H54 (cell line): ENCODE measurements at places on chromosomes 11 and 22.

GRCh38 chr11:110296226-110297075 lies at the start of gene RDX:
RDX (minus strand) TSS chr11:110296614; CDS start chr11:110279692, 16,922 bp downstream.
- peak; percentile 69 for DNase-seq

DNA sequence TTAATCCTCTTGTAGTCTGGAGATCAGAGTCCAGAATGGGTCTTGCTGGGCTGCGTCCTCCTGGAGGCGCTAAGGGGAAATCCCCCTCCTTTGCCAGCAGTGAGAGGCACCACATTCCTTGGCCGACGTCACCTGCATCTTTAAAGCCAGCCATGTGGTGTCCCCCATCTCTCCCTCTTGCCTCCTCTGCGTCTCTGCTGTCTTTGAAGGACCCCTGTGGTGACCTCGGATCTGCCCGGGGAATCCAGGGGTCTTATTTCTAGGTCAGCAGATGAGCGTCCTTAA lies 27.2 kb upstream of the PARVB start:
- no peak for DNase-seq

DNA sequence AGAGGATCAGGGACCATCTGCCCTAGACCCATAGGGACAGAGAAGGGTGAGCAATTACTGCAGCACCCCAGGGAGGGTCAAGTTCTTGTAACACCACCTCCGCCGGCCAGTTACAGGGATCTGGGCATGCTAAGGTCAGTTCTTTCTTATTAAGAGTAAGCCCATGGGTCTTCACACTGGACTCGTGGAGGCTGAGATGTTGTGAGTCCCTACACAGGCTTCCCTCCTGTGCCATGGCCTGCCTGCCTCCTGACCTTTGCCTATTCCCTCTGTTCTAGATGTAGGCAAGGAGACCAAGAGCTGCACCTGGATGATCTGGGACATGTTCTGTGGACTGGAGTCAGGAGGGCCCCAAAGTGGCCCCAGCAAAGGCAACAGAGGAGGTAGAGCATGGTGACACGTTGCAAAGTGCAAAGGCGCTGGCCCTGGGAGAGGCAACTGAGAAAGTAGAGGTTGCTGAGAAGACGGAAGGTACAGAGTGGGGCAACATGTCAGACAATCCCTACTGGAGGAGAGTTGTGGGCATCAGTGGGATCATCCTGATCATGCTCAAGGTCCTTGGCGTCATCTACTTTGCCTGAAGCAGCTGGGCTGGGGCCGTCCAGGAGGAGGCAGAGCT lies 16.3 kb upstream of the GNAZ start:
- no peak for DNase-seq

DNA sequence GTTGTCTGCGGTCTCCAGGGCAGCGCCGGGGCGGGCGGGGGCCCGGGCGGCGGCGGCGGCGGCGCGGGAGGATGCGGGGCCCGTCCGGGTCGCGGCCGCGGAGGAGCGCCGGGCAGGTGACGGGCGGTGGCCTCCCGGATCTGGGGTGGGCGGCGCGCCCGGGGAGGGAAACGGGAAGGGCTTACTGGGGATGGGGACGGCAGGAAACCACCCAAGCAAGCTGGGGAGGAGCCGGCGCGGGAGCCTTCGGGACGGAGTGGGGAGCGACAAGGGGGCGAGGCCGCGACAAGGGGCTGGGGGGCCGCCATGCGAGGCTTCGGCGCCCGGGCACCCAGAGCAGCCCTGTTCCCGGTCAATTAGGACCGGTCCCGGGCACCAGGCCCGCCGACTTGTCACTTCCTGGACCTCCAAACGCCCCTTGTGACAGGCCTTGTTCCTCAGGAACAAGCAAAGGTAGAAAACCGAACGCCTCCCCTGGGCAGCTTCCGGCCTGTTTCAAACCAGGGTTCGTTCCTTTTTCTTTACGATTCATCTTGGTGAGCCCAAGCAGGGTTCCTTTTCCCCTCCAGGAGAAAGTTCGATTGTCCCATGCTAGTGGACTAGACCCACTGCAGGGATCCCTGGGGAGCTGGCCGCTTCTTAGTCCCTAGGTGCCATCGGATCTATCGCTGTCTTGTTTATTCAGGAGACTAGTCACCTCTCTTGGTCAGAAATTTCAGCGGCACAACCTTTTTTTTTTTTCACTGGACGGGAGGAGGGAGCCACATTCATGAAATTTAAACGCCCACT lies 492 bp downstream of the JHY start:
- peak; percentile 30 for DNase-seq

DNA sequence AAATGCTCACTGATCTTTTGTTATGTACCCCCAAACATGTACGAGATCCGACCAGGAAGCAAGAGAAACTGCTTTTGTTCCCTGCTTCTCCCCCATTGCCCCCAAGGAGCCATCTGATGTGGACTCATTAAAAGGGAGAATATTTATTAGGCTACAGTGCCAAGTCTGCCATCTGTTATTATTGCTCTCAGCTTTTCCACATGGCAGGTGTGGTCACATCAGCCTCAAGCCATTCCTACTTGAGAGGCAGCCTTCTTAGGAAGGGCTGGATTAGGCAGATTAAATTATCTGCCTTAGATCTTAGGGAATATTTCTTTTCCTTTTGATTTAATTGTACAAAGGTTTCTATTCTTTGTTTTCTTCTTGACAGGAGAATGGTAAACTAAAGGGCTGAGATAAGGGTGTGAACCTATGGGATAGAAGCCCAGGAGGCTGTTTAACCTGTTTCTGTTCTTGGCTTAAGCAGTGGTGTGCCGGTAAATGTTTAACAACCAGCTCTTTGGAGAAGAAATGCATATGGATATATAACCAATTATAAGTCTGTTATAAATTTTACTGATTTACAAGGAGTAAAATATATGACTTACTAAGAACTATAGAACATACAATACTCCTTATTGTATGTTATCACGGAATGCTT lies 88.8 kb downstream of the PDHX start:
- DNase-seq: no peak

- no peak for DNase-seq
These were observed 967.5 kb downstream of the NTM start for GRCh38 chr11:132337819-132338416.

GRCh38 chr11:72609045-72609444 lies 65.2 kb downstream of the PDE2A start:
- no peak for DNase-seq

DNA sequence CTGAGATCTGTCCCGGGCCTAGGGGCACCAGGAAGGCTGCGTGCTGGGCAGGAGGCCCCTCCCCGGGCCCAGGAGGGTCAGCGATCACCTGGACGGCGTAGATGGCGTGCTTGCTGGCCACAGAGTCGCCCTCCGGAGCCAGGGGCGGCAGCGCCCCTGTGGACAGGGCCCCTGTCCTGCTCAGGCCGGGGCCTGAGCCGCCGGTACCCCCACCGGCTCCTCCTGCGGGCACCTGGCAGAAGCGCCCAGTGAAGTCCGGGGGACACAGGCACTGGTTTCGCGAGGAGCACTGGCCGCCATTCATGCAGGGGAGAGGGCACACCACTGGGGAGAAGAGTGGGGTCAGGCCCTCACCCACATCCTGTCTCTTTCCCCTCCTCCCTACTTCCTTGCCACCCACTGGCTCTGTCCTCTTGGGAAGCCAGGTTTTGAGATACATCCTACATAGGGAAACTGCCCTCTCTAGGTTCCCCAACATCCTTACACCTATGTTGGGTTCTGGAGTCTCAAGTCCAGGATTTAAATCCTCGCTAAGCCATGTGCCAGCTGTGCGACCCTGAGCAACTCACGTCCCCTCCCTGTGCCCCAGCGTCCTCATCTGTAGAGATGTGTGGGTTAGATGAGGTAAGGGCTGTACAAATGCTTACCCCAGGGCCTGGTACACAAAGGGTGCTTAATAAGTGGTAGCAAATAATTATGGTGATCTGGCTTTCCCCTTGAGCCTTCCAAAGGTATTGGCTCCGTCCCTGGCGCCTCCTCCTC lies 3.9 kb downstream of the LTBP3 start:
- no peak for DNase-seq

DNA sequence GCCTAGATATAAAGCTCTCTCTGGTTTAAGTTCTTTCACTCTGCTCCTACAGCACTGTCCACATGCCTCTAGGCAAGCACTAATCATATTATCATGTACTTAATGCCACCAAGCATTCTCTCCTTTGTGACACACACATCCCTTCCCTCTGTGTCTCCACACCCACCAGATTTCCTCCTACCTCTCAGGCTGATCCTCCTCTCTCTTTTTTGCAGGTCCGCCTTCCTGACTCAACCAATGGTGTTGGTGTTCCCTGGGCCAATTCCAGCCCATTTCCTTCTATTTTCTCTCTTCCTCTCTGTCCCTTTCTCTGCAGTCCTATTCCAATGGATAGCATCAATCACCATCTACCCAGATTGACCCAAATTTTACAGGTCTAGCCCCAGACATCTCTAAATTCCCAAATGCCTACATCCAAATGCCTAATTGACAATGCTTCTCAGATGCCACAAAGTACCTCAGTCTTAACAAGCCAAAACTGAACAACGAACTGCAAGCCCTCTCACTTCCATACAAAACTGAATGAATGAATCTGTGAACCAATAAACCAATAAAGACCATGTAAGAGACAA lies 504 bp upstream of the ZNF215 start:
- DNase-seq: no peak

GRCh38 chr11:111435046-111435698 lies 56.1 kb upstream of the POU2AF1 start:
- DNase-seq: no peak
